T47D (cell line): ENCODE measurements at places on chromosomes 1 and 21.

DNA sequence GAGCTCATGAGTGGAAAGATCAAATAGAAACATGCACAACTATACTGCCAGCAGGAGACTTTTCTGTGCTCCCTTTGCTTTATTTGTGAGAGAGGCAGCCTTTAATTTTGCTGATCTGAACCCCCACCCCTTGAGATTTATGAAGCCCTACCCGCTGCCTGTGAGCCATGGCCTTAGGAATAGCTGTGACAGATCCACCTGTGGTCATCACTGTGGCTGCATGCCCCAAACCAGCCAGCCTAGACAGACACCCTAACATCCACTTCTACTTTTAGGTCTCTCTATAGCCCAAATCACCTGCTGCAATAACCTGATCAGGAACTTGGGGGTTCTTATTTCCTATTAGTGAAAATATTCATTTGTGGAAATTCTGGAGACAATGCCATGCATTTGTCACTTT, 196.2 kb downstream of the C1orf94 start:
- DNase-seq = no peak

GRCh38 chr1:248404024-248404423, 1.2 kb downstream of the OR2T1 start:
- peak; percentile 35 for DNase-seq

- no peak for DNase-seq
Measured at GRCh38 chr21:33109574-33110339, 39.8 kb downstream of the OLIG1 start.

DNA sequence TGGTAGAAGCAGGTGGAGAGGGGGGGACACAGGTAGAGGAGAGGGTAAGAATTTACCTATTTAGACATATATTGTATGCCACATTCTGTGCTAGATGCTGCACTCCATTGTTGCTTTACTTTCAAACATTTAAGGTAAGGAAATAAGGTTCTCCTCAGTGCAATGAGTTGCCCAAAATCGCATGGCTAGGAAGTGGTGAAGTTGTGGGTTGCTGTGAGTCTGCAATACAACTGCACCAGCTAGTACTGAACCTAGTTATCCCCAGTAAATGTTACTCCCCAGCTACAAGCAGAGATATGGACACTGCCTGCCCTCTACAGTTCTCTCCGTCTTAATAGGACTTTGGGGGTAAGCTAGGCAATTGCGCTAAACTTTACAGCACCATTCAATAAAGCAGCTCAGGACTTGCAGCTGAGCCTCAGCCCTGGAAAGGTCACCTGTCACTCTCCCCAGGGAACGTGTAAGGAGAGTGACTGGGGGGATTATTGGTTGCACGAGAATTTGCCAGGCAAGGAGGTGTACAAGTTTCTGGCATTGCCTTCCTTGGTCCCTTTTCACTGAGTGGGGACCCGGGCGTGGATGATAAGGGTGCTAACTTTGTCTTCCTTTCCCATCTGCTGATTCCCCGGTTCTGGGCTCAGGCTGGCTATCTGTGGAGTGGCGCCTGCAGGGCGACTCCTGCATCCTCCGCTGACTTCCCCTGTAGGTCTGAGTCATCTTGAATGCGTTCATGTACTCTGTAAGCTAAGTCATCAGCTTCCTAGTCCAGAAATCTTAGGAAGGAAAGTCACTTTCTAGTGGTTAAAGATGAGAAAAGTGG, 71.3 kb upstream of the CNTN2 start:
- no peak for DNase-seq

- DNase-seq = no peak
Measured at GRCh38 chr1:16296643-16297042, 55.6 kb downstream of the FBXO42 start.

DNA sequence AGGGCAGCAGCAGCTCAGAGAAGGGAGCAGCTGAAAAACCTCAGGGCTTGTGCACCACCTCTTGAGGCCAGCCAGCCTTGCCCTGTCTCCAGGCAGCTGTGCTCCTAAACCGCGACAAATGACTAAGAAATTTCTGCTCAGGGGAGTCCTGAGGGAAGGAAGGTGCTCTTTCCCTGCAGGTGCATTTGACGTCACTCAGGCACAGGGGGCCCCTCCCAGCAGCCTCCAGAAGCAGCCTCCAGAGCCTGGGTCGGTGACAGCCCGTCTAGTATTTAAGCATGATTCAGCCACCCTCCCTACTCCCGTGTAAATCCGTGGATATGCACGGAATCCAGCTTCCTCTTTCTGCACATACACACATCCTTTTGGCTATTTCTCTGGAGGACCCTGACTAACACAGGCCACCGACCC, 560.5 kb downstream of the KIF26B start:
- no peak for DNase-seq

- peak; percentile 59 for DNase-seq
Measured at GRCh38 chr1:147496571-147497210, 44.6 kb upstream of the BCL9 start.

- no peak for DNase-seq
Measured at GRCh38 chr1:8203056-8203455, 114.9 kb upstream of the SLC45A1 start.

GRCh38 chr1:54543729-54544496, 4.1 kb upstream of the ACOT11 start:
- no peak for DNase-seq

DNA sequence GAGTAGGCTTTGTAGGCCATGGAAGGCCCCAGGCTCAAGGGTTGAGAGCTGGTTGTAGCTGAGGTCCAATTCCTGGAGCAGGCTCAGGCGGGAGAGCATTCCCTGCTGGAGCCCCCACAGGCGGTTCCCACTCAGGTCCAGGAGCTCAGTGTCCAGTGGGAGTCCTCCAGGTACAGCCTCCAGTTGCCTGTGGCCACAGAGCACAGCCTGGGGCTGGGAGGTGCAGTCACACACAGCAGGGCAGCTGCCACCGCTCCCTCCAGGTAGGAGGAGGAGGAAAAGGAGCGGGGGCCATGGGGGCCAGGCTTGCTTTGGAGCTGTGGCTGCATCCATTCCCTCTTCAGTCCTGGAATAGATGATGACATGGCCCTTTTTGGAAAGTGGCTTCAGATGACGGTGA, 2.8 kb downstream of the LINGO4 start:
- no peak for DNase-seq

DNA sequence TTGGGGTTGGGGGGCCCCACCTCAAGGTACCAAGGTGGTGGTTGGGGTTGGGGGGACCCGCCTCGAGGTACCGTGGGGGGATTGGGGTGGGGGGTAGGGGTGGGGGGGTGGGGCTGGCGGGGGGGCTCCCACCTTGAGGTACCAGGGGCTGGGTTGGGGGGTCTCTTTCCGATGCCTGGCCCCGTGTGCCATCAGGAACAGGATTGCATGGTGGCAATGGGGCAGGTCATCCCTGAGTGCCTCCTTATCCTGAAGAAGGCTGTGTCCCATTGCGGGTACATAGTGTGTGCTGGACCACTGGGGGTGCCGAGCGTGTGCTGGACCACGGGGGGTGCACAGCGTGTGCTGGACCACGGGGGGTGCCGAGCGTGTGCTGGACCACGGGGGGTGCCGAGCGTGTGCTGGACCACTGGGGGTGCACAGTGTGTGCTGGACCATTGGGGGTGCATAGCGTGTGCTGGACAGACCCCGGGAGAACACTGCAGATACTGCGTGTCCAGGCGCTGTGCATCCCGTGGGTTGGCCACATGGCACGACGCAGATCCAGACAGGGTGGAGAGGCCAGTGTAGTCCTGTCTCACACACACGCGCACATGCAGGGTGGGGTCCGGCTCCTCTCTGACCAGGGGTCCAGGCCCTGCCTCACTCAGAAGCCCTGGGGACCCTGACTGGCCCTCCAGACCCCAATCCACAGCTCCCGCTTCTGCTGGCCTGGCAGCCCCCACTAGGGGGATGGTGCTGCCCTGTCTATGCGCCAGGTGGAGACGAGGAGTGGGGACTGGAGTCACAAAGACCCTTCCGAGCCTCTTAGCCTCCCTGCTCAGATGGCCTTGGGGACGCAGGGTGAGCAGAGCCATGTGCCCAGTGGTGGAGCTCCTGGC, 4.2 kb downstream of the SCNN1D start:
- no peak for DNase-seq

DNA sequence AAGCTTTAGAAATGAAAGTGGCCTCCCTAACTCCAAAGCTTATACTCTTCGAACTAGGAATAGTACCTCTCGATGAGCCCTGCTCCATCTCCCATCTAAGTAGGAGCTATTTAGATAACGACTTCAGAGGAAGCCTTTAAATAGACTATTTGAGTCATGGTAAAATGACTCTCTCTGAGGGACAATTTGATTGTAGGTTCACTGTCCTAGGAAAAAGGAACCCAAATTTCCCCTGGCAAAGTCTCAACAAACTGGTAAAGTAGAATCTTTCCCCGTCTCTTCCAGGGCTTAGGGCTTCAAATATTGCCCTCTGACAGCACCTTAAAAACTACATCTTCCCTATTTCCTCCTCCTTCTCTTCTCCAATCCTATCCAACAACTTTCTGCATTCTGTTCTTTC, 2.0 kb upstream of the FCER1A start:
- no peak for DNase-seq

DNA sequence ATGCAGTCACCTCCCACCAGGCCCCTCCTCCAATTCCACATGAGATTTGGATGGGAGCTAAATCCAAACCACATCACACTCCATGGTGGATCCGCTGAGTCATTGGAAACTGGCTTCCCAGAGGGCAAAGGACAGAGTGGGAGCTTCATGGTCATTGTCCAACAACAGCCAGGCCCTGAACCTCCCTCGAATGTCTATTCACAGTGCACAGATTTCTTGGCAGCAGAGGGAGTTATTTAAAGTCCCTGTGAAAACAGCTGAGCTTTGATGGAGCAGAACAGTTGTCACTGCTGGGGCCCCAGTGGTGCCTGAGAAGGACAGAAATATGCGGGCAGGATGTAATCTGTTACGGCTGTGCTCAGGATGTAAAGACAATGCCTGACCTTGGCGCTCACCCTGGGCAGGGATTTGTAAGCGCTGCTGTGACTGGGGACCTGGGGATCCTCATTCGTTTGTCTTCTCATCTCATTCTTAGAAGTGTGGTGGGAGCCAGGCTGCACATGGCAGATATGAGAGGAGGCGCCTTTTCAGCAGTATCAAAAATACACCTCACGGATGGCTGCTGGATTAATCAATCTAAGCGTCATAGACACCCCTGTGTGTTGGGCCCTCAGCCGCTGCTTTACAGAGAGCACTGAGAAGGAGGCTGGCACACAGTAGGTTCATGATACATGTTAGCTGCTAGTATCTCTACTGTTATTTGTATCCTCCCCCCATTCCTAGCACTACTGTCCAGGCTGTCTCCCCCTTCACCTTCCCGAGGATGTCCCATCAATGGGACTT, 439.4 kb downstream of the PTPRU start:
- DNase-seq = no peak

DNA sequence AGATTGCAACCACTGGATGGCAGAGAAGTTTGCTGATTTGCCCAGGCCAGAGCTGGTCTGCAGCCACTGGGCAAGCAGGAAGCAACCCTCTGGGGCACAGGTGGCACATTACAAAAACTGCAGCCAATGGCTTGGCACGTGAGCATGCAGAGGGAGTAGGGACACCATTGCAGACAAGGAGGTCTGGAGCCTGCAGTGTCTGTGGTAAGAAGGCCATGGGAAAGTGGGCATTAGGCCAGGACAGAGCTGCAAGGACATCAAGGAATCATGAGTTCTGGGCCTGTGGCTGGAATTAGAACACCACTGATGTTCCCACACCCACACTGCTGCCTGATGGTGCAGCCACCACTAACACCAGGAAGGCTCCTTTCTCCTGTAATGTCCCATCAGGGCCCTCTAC, 113.0 kb downstream of the TSEN15 start:
- no peak for DNase-seq

DNA sequence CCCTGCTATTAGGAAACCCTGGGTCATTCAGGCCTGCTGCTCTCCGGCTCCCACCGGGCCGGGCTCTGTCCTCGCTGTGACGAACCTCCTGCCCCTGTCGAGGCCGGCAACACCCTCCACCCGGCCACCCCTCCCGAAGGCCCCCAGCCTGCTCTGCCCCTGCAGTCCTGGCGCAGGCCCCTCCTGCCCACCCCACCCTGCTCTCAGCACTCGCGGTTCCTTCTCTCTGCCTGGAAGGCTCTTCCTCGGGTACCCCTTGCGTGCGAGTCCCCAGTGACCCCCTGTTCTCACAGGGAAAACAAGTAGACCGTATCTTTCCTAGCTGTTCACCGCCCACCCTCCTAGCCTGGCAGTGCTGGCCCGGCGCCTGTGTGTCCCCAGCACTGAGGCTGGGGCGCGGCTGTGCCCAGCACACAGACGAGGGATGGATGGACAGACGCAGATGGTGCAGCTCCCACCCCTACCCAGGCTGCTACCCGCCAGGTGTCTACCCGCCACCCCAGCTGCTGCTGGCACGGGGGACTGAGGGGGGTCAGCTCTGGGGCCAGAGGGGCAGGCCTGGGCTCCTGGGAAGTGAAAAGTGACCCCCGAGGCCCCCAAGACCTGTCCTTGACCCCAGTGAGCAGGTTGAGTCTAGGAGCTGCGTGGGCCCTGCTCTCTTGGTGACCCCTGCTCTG, 3.1 kb upstream of the VWA1 start:
- no peak for DNase-seq

- no peak for DNase-seq
Measured at GRCh38 chr1:117613969-117614729, 8.3 kb downstream of the TENT5C start.

DNA sequence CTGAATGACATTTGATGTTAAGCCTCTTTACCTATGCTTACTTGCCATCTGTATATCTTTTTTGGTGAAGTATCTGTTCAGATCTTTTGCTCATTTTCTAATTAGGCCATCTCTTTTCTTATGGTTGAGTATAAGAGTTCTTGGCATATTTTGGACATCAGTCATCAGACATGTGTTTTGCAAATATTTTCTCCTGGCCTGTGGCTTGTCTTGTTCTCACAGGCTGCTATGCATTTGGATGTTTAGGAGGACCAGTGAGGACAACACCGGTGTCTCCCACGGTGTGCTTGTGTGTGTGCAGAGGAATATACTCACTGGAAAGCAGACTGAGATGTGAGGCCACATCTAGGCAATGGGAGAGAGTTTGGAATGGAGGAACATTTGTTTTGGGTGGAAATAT, 87.1 kb upstream of the LYST start:
- no peak for DNase-seq

- no peak for DNase-seq
Measured at GRCh38 chr21:33942426-33942825, 26.8 kb upstream of the ATP5PO start.

- DNase-seq = no peak
Measured at GRCh38 chr21:45634511-45635183, 8.9 kb upstream of the PCBP3 start.

- DNase-seq = no peak
Measured at GRCh38 chr21:42002421-42002958, 7.7 kb downstream of the ZBTB21 start.

- DNase-seq = no peak
Measured at GRCh38 chr1:22398656-22399420, 52.8 kb upstream of the ZBTB40 start.

GRCh38 chr1:30780409-30780808, 22.8 kb upstream of the LAPTM5 start:
- no peak for DNase-seq
